ENCODE measurements at places on chromosomes 6 and 20.
A peak's percentile ranks its signal among the peaks of the same experiment; 100 is the strongest.

DNA sequence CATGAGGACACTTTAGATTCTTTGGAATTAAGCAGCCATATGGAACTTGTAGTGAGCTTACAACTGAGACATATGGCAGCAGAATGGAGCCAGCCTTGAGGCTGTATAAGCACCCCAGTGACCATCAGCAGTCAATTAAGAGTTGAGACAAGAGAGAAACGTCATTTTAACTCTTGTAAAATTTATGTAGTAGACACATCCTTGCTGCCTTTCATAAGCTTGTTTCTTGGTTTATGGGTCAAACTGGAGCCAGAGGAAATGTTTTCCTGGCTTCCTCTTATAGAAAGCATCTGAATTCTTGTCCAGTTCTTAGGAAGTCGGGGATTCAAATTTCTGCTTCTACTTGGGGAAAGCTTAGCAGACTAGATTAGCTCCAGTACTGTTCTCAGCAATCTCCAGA, 745.1 kb upstream of the MARCKS start:
- DNase-seq, result no peak

- DNase-seq, result no peak
Observed at GRCh38 chr20:32792731-32793458, 26.9 kb upstream of the MAPRE1 start.

- DNase-seq, result no peak
Observed at GRCh38 chr6:56463443-56463842, 179.2 kb downstream of the DST start.

DNA sequence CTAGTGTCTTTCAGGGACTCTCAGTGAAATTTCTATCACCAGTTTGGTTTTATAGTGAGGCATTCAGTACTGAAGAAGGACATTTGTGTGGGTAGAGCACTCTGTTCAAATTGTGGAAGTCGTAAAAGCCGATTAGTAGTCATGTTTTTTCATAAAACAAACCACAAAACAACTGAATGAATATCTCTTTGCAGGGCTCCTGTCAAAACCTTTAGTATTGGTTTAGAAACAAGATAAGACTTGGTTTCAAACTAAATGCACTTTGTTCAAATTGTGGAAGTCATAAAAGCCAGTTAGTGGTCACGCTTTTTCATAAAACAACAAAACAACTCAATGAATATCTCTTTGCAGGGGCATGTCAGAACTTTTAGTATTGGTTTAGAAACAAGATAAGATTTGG, 23.8 kb downstream of the ADGRF4 start:
- DNase-seq, result no peak

GRCh38 chr20:9130521-9130920, 61.6 kb downstream of the PLCB4 start:
- DNase-seq, result no peak

DNA sequence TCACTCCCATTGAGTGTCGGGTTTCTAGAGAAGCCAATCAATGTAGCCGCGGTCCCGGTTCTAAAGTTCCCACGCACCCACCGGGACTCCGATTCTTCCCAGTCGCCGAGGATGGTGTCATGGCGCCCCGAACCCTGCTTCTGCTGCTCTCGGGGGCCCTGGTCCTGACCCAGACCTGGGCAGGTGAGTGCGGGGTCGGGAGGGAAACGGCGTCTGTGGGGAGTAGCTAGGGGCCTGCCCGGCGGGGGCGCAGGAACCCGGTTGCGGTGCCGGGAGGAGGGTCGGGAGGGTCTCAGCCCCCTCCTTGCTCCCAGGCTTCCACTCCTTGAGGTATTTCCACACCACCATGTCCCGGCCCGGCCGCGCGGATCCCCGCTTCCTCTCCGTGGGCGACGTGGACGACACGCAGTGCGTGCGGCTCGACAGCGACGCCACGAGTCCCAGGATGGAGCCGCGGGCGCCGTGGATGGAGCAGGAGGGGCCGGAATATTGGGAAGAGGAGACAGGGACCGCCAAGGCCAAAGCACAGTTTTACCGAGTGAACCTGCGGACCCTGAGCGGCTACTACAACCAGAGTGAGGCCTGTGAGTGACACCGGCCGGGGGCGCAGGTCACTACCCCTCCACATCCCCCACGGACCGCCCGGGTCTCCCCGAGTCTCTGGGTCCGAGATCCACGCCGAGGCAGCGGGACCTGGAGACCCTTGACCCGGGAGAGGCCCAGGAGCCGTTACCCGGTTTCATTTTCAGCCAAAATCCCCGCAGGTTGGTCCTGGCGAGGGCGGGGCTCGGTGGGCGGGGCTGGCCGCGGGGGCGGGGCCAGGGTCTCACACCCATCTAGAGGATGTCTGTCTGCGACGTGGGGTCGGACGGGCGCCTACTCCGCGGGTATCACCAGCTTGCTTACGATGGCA, 35.2 kb upstream of the HLA-G start:
- no peak for DNase-seq

GRCh38 chr6:35278708-35279107, 18.9 kb upstream of the DEF6 start:
- no peak for DNase-seq

DNA sequence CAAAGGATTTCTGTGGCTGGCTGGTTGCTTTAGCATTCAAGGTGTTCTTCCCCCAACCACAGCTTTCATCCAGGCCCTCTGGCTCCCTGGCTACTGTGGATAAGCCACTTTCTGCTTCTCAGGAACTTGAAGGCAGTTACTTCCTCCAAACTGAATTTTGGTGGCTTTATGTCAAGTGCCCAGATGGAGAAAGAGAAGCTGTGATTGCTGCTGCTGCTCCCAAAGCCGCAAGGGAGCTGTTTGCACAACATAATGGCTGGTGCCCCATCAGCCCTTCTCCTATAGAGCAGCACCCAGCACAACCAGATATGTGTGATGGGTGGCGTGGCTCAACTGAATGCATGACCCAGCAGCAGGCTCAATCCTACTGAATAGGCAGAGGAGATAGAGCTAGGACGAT, 465.2 kb downstream of the MAFB start:
- DNase-seq, result no peak

- no peak for DNase-seq
Observed at GRCh38 chr6:154232013-154232910, 124.3 kb downstream of the IPCEF1 start.

GRCh38 chr6:15148356-15148946, 97.4 kb upstream of the JARID2 start:
- DNase-seq, result peak; percentile 52
